ENCODE measurements at places on chromosomes 2 and 18.

GRCh38 chr2:11430729-11431128, 35.2 kb downstream of the E2F6 start:
- DNase-seq: no peak

DNA sequence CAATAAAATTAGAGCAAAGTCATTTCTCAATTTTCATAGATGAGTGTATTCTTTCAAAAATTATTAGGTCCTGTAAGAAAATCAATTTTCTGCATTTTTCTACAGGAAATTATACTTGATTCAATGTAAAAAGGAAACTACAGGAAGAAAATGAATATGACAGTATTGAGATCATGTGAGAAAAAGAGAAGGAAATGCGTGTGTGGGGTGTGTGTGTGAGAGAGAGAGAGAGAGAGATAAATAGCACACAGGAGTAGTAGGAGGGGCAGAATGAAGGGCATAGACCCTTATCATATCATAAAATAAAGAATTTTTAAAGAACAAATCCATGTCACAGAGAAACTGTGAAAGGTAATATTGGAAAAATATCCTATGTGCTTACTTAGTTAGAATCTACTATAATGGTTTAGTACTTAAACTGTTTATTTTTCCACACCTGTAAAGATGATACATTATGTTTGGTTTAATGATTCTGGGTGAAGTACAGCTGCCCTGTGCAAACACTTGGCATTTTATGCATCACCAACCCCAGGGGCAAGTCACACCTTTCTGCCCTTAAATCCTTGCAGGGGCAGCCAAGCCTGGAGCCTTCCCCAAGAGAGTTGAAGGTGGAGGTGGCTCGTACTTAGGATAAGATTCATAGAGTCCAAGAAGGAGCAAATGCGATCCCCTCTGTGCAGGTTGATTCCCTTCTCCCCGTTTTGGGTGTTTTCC, 276.4 kb downstream of the TGIF1 start:
- no peak for DNase-seq

- no peak for DNase-seq
Measured at GRCh38 chr18:12377556-12378197, 650 bp upstream of the AFG3L2 start.

DNA sequence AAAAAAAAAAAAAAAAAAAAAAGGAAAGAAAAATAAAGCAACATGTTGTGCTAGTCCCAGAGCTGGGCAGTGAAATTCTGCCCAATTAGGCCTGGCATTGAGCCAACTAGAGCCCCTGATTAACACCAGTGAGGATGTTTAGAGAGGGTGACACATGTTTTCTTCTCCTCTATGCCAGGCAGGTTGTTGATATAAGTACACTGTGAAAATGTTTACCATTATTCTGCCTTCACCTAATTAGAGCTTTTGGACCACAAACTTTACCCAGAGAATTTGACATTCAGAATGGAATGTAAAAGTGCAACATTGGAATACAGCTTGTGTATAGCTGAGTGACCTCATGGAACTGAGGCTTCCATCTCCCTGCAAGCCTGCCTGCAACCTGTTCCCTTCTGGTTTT, 95.9 kb upstream of the MSH2 start:
- DNase-seq: no peak

DNA sequence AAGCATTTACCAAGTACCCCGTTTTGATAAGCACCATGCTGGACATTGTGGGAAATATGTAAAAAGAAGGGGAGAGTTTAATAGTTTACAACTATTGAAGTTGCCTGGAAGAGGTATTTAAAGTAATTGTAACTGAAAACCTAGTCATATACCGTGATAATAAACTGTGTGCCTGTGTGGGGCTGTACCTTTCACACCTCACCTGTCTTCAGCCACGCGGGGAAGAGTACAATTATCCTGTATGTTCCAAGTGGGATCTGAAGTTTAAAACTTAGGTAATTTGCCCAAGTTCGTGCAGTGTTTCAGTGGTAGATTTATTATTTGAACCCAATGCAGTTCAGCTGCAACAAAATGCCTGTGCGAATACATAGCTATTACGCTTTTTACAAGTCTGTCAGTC, 128.2 kb upstream of the TMEM200C start:
- no peak for DNase-seq

- no peak for DNase-seq
Measured at GRCh38 chr2:42886921-42887320, 94.5 kb upstream of the HAAO start.

- no peak for DNase-seq
Measured at GRCh38 chr2:160278879-160279177, 78.8 kb upstream of the ITGB6 start.

DNA sequence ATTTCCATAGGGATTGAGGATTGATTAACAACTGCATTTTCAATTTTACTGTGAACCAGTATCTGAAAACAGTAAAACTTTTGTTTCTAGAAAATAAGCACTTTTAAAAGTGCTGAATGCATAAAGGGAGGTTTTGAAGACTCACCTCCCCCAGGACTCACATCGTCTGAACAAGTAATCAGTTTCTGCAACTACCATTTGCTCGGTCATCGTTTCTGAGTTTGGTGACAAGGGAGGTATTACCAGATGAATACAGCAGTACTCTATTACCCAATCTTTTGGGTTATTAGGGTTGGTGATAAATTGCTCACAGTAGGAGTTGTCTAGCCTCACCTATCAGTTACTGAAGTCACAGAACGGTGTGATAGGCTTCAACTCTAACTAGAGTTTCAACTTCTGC, 234.5 kb upstream of the FN1 start:
- DNase-seq: no peak

DNA sequence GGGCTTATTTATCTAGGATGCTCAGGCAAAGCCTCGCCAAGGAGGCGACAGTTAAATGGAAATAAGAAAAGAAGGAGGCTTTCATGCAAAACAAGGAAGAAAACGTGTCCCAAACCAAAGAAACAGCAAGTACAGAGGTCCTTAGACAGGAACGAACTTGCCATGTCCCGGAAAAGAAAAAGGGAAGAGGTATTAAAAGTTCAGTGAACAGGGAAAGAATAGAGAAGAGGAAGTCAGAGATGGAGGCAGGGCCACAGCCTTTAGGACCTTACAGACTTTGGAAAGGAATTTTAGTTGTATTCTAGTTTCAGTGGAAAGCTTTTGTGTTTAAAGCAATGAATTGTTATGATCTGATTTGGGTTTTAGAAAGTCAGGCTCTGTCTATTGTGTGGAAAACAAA, 22.1 kb downstream of the IKZF2 start:
- no peak for DNase-seq

GRCh38 chr18:49081511-49082155, 130.9 kb upstream of the SMAD7 start:
- no peak for DNase-seq

GRCh38 chr18:8469544-8470130, 139.6 kb upstream of the RAB12 start:
- no peak for DNase-seq

- DNase-seq: no peak
Measured at GRCh38 chr2:227908266-227909054, 37.0 kb downstream of the DAW1 start.

GRCh38 chr2:197208024-197208423, 102.6 kb downstream of the ANKRD44 start:
- DNase-seq: no peak

DNA sequence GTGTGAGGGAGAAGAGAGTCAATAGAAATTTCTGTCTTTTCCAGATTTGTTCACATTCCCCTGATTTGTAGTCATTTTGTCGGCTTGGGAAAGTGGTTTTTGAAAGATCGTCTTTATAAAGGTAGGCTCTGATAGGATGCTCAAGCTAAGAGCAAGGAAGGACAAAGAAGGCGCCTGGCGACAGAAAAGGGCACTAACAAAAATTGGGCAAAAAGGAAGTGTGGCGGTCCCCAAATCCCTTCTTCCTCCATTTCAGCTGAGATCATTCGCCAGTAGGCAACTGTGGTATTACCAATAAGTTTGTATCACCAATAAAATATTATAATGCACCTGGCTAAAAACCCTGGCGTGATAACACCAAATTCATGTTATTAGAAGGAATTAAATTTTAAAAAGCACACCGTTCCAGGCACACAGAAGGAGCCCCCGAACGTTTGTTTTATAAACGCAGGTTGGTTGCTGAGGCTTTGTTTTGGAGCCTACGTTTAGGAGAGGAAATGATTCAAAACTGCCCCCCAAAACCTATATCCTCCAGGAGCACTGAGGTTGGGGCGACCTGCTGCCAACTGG, 756 bp upstream of the PTPN4 start:
- no peak for DNase-seq

GRCh38 chr18:6294148-6294784, 120.4 kb downstream of the L3MBTL4 start:
- no peak for DNase-seq

- DNase-seq: no peak
Measured at GRCh38 chr2:184416146-184416913, 182.0 kb upstream of the ZNF804A start.

GRCh38 chr2:173101687-173102086, 26.0 kb downstream of the MAP3K20 start:
- DNase-seq: no peak

DNA sequence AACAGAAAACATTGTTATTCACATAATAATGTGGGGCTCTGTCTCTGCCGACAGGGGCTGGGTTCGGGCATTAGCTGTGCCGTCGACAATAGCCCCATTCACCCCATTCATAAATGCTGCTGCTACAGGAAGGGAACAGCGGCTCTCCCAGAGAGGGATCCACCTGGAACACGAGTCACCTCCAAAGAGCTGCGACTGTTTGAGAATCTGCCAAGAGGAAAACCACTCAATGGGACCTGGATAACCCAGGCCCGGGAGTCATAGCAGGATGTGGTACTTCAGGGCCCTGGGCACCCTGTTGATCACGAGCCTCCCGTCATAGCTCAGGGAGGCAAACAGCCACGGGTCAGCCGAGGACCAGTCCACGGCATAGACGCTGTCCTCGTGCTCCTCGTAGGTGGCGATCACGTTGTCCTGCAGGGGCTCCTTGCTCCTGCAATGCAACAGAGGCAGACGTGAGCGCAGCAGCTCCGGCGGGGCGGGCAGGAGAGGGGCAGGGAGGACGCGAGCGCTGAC, 188.5 kb downstream of the EIPR1 start:
- no peak for DNase-seq

- no peak for DNase-seq
Measured at GRCh38 chr2:211068108-211068780, 511.8 kb downstream of the CPS1 start.

DNA sequence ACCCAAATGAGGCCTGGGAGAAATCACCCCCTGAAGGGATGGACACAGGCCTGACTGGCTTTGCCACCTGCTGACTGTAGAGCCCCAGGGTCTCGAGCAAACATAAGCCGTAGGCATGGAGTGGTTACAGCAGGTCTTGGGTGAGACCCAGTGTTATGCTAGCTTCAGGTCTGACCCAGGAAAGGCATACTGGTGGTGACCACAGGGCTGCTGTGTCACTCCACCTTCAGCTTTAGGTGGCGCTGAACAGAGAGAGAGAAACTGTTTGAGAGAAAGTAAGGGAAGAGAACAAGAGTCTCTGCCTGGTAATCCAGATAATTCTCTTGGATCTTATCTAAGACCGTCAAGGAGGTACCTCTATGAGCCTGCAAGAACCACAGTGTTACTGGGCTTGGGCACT, 1544.2 kb upstream of the TMEFF2 start:
- DNase-seq: no peak

GRCh38 chr2:149357058-149357457, 26.7 kb downstream of the LYPD6 start:
- DNase-seq: no peak

- DNase-seq: no peak
Measured at GRCh38 chr2:226669249-226669648, 130.4 kb downstream of the IRS1 start.

DNA sequence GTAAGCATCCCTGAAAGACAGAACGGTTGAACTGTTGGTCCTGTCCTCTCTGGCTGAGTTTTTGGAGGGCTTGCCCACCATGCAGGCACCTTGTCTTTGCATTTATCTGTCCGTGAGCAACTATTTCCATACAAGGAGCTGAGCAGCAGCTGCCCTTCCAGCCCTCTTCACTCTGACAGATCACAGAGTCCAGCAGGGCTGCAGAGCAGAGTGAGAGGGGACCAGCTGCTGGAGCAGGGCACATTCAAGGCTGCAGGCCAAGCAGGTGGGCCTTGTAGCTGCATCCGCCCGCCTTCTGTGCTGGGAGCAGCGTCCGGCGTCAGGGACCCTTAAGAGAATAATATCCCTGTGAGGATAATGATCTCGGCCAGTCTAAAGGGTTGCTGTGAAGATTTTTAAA, 9.5 kb downstream of the SMYD1 start:
- no peak for DNase-seq

DNA sequence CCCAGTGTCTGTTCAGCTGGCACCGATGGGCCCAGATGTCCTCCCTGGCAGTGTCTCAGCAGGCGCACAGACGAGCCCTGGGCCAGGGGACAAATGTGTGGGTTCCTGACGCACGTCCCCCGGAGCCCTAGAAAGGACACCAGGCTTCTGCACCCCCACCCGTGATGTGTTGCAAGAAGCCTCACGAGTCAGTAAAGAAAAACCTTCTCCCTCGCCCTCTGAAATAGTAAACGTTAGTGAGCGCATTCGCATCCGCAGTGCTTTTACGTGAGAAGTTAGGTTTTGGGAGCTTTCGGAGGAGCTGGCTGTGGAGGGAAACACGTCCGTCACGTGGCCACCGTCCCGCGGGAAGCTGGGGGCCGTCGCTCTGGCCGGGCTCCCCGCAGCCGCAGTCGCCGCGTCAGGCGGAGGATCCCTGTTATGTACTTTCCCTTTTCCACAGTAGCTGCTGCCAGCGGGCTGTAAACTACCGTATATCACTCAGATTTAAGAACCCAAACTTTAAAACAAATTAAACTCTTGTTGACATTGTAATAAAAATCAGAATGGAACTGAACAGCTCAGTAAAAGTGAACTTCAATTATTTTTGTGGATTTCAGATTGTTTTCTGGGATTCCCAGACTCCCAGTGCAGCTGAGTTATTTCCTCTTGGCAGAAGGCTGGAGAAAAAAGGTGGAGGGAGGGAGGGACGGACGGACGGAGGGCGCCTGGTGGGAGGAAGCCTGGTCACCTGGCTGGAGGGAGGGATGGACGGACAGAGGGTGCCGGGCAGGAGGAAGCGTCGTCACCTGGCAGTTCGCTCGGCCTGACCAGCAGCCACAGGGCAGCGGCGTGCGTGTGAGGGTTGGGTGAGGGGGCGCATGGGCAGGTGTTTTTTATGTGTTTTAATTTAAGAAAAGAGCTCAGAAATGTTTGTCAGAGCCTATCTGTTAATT, 112.1 kb downstream of the NFATC1 start:
- DNase-seq: no peak

Data from stimulated activated CD8-positive, alpha-beta memory T cell treated with anti-CD3 and anti-CD28 coated beads, Interleukin-15, amount 100 ng/mL, for 24 hours (primary cell).